Spleen (tissue), 13 donors: ENCODE measurements at places on chromosomes 2 and 18. TPM values are rescaled to one million over a fixed set of nuclear protein-coding genes. Genes with fewer than 3 reads are reported as not detected.

DNA sequence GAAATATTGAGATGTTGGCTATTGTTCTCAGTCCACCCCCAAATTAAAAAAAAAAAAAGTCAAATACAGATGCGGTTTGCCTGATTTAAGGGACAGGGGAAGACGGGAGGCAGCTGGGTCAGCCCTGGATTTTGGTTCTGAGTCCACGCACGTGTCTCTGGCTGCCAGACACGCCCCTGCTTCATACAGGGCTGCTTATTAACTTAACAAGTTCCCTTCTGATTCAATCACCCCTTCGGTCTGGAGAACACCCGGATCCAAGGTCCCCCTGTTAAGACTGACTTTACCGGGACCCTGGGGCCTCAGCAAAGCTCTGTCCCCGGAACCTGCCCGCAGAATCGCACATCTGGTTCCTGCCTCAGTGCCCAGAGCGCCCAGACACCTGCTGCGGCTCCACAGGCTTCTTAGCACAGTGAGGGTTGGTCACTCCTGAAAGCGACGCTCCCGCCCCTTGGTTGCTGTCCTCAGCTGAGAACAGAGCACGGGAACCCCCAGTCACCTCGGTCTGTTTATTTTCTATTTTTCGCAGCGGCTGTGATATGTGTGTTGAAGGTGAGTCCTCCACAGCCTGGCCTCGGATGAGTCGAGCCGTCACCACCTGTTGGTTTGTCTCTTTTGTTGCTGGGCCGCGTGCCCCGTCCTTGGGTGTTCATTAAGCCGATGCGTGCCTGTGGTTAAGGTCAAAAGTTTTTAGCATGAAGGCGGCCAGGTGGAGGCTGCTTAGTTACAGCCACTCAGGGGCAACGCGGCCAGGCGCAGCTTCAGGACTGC, 57.2 kb downstream of the RTP5 start:
- no peaks in the 10 kb centered on the region for H3K4me1 ChIP-seq
- no peak overlapping the region for H3K4me3 ChIP-seq
- H3K27ac ChIP-seq = no peak overlapping the region

- DNase-seq = no peak
- H3K4me1 ChIP-seq = no peaks in the 10 kb centered on the region
- H3K27ac ChIP-seq = no peak overlapping the region
- no peak overlapping the region for H3K4me3 ChIP-seq
- H3K27me3 ChIP-seq = peaks cover 19% of the 10 kb centered on the region
These were observed 136.5 kb upstream of the CTDP1 start for GRCh38 chr18:79542876-79543750.

The SCN7A gene
- 1.1 TPM for total RNA-seq

DNA sequence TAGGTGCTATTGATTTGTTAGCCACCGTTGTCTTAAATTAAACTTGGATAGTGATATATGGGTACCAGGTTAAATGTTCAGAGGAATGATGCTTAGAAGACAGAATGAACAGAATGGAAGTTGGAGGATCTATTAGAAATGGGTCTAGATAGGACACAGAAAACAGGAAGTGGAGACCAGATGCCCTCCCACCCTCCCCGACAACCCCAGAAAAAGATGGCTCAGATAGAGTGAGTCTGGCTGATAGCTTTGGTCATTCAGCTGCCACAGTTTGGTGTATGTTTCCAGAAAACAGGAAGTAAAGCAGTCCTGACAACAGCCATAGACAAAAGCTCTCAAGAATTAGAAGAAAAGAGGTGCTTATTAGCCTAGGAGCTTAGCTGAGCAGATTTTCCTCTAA, 71.5 kb upstream of the DSG1 start:
- H3K36me3 ChIP-seq = no peaks in the 10 kb centered on the region
- H3K27ac ChIP-seq = no peak overlapping the region
- no peaks in the 10 kb centered on the region for H3K4me1 ChIP-seq
- DNase-seq = no peak
- no peak overlapping the region for H3K4me3 ChIP-seq
- H3K27me3 ChIP-seq = no peaks in the 10 kb centered on the region

DNA sequence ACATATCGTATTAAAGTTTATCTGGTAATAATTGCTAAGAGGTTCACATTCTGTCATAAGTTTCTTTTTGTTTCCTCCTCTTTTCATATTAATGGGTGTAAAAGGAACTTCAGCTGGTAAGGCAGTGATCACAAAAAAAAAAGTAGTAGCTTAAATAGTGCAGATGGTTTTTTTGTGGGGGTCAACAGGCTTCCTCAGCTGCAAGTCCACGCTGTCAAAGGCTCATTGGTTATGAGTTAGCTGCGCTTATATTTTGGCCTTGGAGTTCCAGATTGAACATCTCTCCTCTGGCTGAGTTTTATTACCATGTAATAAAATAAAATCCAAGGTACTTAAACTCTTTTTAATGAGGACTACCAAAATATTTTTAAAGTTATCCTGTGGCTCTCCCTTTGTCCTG, 277.0 kb upstream of the ZEB2 start:
- no peak overlapping the region for H3K27ac ChIP-seq
- no peak for DNase-seq
- no peaks in the 10 kb centered on the region for H3K36me3 ChIP-seq
- H3K4me1 ChIP-seq = no peaks in the 10 kb centered on the region
- H3K4me3 ChIP-seq = no peak overlapping the region
- no peaks in the 10 kb centered on the region for H3K27me3 ChIP-seq

The RBKS gene
- total RNA-seq = 3.7 TPM

GRCh38 chr2:43852196-43852730, 13.5 kb downstream of the ABCG8 start:
- H3K4me1 ChIP-seq = no peaks in the 10 kb centered on the region
- no peak overlapping the region for H3K27ac ChIP-seq
- peaks cover 4% of the 10 kb centered on the region for H3K27me3 ChIP-seq
- no peaks in the 10 kb centered on the region for H3K36me3 ChIP-seq
- H3K4me3 ChIP-seq = no peak overlapping the region

DNA sequence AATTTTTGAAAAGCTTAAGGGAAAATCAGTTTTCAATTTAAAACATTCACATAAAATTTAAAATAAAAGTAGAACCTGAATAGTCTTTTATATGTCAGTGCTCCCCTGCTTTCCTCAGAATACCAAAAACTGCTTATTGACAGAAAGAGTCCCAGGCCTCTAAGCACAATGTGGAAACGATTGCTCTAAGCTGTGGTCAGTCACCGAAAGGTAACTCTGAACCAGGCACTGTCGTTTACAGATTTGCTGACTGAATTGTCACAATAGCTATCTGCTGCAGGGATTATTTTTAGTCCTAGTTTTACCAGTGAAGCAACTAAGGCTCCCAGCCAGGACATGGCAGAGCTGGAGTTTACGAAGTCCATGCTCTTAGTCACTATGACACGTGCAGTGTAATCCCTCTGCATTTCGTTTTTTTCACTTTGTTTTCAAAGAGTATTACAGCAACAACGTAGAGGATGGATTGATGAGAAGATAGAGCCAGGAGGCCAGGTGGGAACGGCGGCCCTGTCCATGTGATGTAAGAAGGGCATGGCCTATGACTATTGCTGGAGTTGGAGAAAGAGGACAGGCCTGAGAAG, 28.1 kb upstream of the TMEM247 start:
- DNase-seq = no peak
- H3K27ac ChIP-seq = no peak overlapping the region
- H3K36me3 ChIP-seq = no peaks in the 10 kb centered on the region
- no peaks in the 10 kb centered on the region for H3K27me3 ChIP-seq
